Neuronal stem cell (in vitro differentiated cells): ENCODE measurements at places on chromosomes 2 and 18.

- no peak for DNase-seq
- no peaks in the 10 kb centered on the region for H3K4me1 ChIP-seq
- no peaks in the 10 kb centered on the region for H3K36me3 ChIP-seq
- H3K27ac ChIP-seq = no peak overlapping the region
- H3K27me3 ChIP-seq = no peaks in the 10 kb centered on the region
These were observed 25.2 kb upstream of the TLK1 start for GRCh38 chr2:171185941-171186340.

- H3K4me1 ChIP-seq = no peaks in the 10 kb centered on the region
- DNase-seq = no peak
- H3K4me3 ChIP-seq = no peak overlapping the region
- no peak overlapping the region for H3K27ac ChIP-seq
- H3K27me3 ChIP-seq = no peaks in the 10 kb centered on the region
These were observed 803.3 kb downstream of the ADCYAP1 start for GRCh38 chr18:1708006-1708405.

DNA sequence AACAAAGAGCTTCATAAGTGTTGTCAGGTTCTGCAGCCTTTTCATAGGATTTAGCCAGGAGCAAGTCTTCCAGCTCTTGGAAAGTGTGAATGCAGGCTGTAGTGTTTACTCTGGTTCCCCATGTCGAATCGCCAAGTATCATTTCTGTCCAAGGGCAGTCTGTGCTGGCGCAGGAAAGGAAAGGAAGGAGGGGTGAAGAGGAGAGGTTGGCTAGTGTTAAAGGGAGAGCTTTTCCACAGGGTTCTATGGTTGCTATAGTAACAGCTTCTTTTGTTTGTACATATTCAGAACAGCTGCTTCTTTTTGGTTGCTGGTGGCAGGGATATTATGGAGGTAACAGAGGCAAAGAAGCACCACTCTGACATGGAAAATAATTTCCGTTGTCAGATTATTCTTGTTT lies 69.9 kb downstream of the KCNH7 start:
- DNase-seq = peak; percentile 58
- H3K27me3 ChIP-seq = no peaks in the 10 kb centered on the region
- no peaks in the 10 kb centered on the region for H3K36me3 ChIP-seq
- no peak overlapping the region for H3K4me3 ChIP-seq
- no peak overlapping the region for H3K27ac ChIP-seq
- H3K4me1 ChIP-seq = peaks cover 16% of the 10 kb centered on the region

GRCh38 chr18:78672862-78673446 lies 306.7 kb upstream of the SALL3 start:
- H3K36me3 ChIP-seq = no peaks in the 10 kb centered on the region
- no peaks in the 10 kb centered on the region for H3K27me3 ChIP-seq
- H3K4me1 ChIP-seq = no peaks in the 10 kb centered on the region
- H3K27ac ChIP-seq = no peak overlapping the region
- no peak overlapping the region for H3K4me3 ChIP-seq
- DNase-seq = no peak

GRCh38 chr2:105373344-105373781 lies 25.5 kb downstream of the FHL2 start:
- H3K4me3 ChIP-seq = no peak overlapping the region
- no peak for DNase-seq
- H3K4me1 ChIP-seq = no peaks in the 10 kb centered on the region
- H3K27ac ChIP-seq = no peak overlapping the region

DNA sequence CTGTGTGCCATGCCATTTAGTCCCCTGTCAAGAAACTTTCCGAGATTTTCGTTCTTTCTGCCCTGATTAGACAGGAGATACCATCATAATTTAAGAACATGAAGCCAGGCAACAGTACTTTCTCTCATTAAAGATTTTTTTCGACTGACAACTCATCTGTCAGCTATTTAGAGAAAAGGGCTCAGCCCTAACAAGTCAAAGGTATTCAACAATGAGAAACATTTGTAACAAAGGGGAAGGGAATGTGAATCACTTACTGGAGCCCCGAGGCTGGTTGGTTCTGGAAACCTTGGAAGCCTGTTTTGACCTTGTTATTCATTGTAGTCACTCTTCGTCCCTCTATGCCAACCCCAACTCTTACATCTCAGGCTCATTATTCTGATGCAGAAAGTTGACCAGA lies 199.4 kb downstream of the SPP2 start:
- DNase-seq = no peak
- no peak overlapping the region for H3K4me3 ChIP-seq
- H3K36me3 ChIP-seq = no peaks in the 10 kb centered on the region
- H3K27ac ChIP-seq = no peak overlapping the region

DNA sequence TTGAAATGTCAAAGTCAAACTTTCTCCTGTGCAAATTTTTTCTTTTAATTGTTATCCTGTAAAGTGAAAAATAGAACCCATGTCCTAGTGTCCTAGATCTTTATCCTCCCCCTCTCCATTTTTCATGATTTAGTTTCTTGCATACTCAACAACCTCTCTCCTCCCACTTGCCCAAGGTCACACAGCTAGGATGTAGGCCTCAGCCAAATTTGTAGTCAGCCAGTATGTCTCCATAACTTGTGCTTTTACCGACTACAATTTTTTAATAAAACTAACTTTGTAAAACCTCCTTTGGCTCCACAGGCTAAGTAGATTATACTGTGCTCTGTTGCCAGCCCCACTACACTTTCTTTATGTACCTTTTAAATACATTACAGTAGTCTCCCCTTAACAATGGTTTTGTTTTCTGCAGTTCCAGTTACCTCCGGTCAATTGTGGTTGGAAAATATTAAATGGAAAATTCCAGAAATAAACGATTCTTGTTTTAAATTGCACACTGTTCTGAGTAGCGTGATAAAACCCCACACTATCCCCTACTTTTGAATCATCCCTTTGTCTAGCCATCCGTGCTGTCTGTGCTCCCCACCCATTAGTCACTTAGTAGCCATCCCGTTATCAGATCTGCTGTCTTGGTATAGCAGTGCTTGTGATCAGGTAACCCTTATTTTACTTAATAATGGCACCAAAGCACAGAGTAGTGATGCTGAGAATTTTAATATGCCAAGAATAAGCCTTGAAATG lies 22.8 kb downstream of the GULP1 start:
- no peaks in the 10 kb centered on the region for H3K36me3 ChIP-seq
- no peak overlapping the region for H3K27ac ChIP-seq
- no peak for DNase-seq
- no peak overlapping the region for H3K4me3 ChIP-seq

GRCh38 chr2:115285416-115285815 lies 843.0 kb downstream of the DPP10 start:
- no peak overlapping the region for H3K4me3 ChIP-seq
- H3K4me1 ChIP-seq = no peaks in the 10 kb centered on the region
- H3K36me3 ChIP-seq = no peaks in the 10 kb centered on the region
- H3K27ac ChIP-seq = no peak overlapping the region
- peak; percentile 27 for DNase-seq

- DNase-seq = no peak
- H3K4me1 ChIP-seq = no peaks in the 10 kb centered on the region
- no peak overlapping the region for H3K27ac ChIP-seq
- no peaks in the 10 kb centered on the region for H3K27me3 ChIP-seq
- no peaks in the 10 kb centered on the region for H3K36me3 ChIP-seq
These were observed 53.0 kb upstream of the ASAP2 start for GRCh38 chr2:9153643-9153980.

- H3K36me3 ChIP-seq = no peaks in the 10 kb centered on the region
- no peak for DNase-seq
- H3K4me1 ChIP-seq = peaks cover 6% of the 10 kb centered on the region
- no peak overlapping the region for H3K27ac ChIP-seq
- no peaks in the 10 kb centered on the region for H3K27me3 ChIP-seq
- H3K4me3 ChIP-seq = no peak overlapping the region
These were observed 251.6 kb upstream of the NCKAP5 start for GRCh38 chr2:133819906-133820305.

GRCh38 chr2:29578084-29578598 lies 343.2 kb downstream of the ALK start:
- no peaks in the 10 kb centered on the region for H3K4me1 ChIP-seq
- no peaks in the 10 kb centered on the region for H3K27me3 ChIP-seq
- DNase-seq = no peak

GRCh38 chr2:189803431-189803830 lies 19.2 kb downstream of the PMS1 start:
- H3K27me3 ChIP-seq = no peaks in the 10 kb centered on the region
- H3K4me3 ChIP-seq = no peak overlapping the region
- peaks cover 4% of the 10 kb centered on the region for H3K36me3 ChIP-seq
- no peak for DNase-seq
- H3K4me1 ChIP-seq = peaks cover 2% of the 10 kb centered on the region

DNA sequence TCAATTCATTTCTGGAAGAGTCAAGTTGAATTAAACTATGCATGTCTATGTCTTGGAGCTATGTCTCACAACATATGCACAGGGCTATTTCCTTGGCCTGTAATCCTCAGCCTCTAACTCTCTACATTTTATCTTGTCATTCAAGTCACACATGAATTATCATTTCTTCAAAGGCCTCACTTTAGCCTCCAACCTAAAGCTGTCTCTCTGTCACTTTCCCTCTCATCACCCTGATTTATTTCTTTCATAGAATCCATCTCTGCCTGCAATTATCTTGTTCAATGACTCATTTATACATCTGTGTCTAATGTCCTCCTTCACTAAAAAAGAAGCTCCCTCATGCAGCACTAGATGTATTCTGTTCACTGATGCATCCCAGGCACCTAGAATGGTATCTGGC lies 614.2 kb upstream of the REG3G start:
- no peak overlapping the region for H3K27ac ChIP-seq
- no peak overlapping the region for H3K4me3 ChIP-seq
- no peaks in the 10 kb centered on the region for H3K4me1 ChIP-seq
- no peak for DNase-seq
- H3K27me3 ChIP-seq = no peaks in the 10 kb centered on the region

DNA sequence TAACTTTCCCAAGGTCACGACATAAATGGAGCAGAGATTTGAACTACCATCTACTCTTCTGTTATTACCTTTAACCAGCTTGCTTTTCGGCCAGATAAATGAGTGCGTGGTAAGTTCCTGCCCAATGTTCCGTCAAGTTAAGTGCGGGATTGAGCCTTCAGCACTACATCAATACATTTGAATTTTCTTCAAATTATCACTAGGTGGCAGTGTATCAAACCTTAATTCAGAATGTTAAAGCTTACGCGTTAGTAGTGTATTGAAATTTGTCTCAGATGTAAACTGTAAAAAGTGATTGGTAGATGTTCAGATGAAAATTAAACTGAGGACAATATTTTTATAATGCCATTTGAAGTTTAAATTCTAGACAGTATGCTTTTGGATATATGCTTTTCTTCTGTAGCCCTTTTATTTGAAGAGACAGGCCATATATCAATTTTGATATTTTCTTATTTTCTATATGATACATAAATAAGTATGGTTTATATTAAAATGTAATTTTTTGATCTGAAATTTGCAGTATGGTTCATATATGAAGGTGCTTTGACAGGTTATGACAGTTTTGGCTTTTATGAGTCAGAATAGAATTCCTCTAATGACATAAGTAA lies 681.3 kb downstream of the ADCYAP1 start:
- no peaks in the 10 kb centered on the region for H3K27me3 ChIP-seq
- no peak overlapping the region for H3K27ac ChIP-seq
- peak; percentile 11 for DNase-seq
- H3K4me3 ChIP-seq = no peak overlapping the region
- no peaks in the 10 kb centered on the region for H3K4me1 ChIP-seq

GRCh38 chr2:143481237-143481623 lies 352.0 kb downstream of the ARHGAP15 start:
- H3K27me3 ChIP-seq = no peaks in the 10 kb centered on the region
- DNase-seq = no peak
- no peak overlapping the region for H3K4me3 ChIP-seq
- H3K4me1 ChIP-seq = peaks cover 7% of the 10 kb centered on the region

DNA sequence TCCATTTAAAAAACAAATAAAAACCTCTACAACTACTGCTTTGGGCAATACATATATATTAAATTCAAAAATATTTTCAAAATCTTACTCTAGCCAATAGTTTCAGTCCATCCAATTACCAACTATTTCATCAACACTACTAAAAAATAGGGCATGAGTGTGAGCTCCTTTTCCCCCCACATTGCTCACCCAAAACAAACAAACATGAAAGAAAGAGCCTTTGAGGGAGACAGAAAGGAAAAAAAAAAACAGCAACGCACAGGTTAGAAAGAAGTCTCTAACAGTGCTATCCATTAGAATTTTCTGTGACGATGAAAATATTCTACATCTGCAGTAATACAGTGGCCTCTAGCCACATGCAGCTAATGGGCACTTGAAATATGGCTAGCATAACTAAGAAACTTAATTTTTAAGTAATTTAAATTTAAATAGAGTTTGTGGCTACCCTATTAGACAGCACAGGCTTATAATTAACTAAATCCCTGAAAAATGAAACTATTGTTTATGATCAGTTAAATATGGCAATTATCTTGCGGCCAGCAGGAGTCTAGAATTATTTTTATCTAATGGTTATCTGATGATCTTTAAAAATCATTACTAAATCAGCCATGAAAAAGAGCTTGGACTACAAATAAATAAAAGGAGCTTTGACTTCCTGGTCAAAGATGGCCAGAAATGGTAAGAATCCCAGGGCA lies 59.2 kb downstream of the RBMS1 start:
- peaks cover 22% of the 10 kb centered on the region for H3K36me3 ChIP-seq
- no peak overlapping the region for H3K4me3 ChIP-seq

DNA sequence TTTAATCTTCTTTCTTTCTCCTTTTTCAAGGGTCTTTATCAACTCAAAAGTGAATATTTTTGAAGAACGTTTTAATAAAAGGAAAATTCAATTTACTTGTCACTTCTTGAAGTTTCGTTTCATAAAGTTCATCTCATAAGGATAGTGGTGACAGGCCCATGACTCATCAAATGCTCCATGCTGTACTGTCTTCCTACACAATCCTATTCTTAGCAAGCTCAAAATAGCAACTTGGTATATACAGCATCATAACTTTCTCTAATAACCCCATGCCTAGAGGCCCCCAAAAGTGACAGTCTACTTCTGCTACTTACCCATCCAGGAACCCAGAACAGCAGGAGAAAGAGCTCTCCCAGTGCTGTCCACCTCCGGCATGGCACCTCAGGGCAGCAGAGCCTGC lies 7.7 kb downstream of the FBXO15 start:
- no peaks in the 10 kb centered on the region for H3K36me3 ChIP-seq
- H3K4me3 ChIP-seq = no peak overlapping the region
- no peaks in the 10 kb centered on the region for H3K27me3 ChIP-seq
- H3K27ac ChIP-seq = no peak overlapping the region
- H3K4me1 ChIP-seq = no peaks in the 10 kb centered on the region
- DNase-seq = no peak

GRCh38 chr2:138997856-138998517 lies 217.8 kb upstream of the NXPH2 start:
- no peak overlapping the region for H3K4me3 ChIP-seq
- H3K27me3 ChIP-seq = no peaks in the 10 kb centered on the region
- no peak overlapping the region for H3K27ac ChIP-seq

- H3K36me3 ChIP-seq = no peaks in the 10 kb centered on the region
- H3K27me3 ChIP-seq = no peaks in the 10 kb centered on the region
- H3K4me3 ChIP-seq = no peak overlapping the region
- H3K27ac ChIP-seq = no peak overlapping the region
- H3K4me1 ChIP-seq = peaks cover 2% of the 10 kb centered on the region
These were observed 42.8 kb downstream of the RAMP1 start for GRCh38 chr2:237901932-237902850.
